GM04504 (cell line): ENCODE measurements at places on chromosomes 13 and 19.

GRCh38 chr19:35703343-35703742 is 1.0 kb upstream of the ZBTB32 start:
- DNase-seq: no peak

DNA sequence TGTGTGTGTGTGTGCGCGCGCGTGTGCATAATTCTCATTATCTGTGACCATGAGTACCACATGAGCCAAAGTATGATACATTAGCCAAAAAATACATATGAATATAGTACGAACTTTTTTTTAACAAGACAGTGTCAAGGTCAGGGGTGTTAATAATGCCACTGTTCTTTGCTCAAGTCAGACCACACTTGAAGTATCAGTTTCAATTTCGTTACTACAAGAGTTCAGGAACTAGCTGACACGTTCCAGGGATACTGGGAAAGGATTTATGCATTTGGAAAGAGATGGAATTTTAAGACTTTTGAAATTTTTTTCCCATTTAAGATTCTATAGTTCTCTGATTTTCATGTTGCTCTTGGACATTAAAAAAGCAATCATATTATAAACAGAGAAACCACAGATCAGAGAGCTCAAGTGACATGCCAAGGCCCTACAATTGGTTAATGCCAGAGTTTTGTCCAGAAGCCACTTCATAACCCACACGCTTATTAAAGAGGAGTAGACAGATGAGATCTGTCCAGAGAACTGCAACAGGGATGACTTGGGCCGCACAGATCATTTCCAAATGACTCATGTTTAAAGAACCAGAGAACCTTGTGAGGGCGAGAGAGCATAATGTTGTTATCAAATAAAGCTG is 718.8 kb upstream of the SGCG start:
- no peak for DNase-seq

GRCh38 chr13:50441130-50441529 is 402.4 kb downstream of the DLEU7 start:
- DNase-seq: no peak

- no peak for DNase-seq
These were observed 35.4 kb downstream of the DNAJC15 start for GRCh38 chr13:43058831-43059230.

- peak; percentile 37 for DNase-seq
These were observed 52.0 kb upstream of the C13orf46 start for GRCh38 chr13:114025714-114026431.

GRCh38 chr13:107551521-107551920 is 663.8 kb downstream of the LIG4 start:
- DNase-seq: no peak

DNA sequence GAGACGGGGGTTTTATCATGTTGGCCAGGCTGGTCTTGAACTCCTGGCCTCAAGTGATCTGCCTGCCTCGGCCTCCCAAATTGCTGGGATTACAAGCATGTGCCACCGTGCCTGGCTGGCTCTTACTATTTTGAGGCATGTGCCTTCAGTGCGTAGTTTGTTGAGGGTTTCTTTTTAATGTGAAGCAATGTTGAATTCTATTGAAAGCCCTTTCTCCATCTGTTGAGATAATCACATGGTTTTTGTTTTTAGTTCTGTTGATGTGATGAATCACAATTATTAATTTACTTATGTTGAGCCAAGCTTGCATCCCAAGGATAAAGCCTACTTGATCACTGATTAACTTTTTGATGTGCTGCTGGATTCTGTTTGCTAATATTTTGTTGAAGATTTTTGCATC is 290.9 kb downstream of the KCNRG start:
- DNase-seq: no peak

DNA sequence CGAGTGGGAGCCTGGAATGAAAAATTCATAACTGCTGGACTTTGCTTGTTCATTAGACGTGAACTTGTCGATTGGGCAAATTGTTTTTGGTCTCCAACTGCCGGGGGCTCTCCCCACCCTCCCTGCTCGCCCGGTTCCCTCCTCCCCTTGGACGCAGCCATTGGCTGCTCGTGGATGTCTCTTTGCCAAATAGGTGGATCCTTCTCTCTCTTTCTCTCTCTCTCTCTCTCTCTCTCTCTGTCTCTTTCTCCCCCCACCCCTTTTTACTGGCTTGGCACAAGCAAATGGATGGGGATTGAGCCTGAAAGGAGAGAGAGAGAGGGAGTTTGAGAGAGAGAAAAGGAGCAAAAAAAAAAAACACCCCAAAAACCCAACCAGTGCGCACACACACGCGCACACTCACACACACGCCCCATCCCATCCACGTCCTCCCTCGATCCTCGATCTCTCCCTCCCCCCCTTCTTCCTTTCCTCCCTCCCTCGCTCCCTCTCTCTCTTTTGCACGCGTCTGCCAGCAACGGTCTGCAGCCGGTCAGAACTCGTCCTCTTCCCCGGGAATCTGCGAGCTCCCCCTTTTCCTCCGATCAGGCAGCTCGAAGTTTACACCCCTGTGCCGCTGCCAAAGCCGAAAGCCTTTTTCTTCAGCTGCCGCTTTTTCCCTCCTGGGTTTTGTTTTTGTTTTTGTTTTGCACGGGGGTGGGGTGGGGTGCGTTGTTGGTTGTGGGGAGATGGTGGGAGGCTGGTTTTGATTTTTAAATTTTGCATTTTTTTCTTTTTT is 27.8 kb downstream of the NFIX start:
- DNase-seq: peak; percentile 94

DNA sequence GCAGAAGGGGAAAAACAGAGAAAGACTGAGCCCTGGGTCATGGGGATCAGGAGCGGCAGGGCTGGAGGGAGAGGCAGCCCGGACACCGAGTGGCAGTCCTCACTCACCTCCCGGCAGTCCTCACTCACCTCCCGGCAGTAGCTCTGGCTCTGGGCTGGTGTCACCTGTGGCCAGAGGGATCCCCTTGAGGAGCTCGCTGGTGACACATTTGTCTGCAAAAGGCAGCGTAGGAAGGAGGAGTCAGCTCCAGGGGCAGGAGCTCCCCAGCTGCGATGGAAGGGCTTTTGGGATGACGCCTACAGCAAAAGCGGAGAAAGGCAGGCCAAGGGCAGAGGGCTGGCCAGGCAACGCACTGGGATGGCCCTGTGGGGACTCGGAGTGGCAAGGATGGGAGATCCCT is 739 bp downstream of the EIF3G start:
- no peak for DNase-seq
